HepG2 (cell line): ENCODE measurements at places on chromosomes 2 and 18. TPM values are rescaled to one million over a fixed set of nuclear protein-coding genes. Genes with fewer than 3 reads are reported as not detected.

DNA sequence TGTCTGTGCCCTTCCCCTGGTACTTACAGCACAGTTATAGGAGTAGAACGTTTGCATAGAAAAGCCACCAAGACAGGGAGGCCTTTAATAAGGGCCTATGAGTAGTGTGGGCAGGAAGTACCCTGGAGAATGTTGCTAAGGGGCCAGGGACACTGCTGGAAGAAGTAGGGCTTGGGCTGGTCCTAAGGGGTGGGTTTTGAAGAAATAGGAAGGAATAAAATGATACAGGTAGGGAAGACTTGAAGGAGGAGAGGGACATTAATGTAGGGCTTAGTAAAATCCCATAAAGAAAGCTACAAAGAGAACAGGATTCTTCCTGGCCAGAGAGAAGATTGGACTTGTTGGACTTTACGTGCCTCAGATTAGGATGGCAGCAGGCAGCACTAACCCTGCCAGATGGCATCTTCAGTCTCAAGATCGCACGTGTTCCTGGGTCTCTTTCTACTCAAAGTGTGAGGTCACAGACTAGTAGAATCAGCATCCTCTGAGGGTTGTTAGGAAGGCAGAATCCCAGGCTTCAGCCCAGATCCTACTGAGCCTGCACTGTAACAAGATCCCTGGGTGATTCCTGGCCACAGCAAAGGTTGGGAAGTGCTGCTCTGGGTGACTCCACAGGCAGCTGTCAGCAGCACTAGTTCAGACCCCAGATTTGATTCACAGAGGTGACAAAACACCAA lies 39.2 kb downstream of the EPAS1 start:
- DNase-seq = no peak

GRCh38 chr2:127047716-127048617 lies 59.0 kb downstream of the BIN1 start:
- no peak for DNase-seq

- DNase-seq = no peak
Measured at GRCh38 chr2:43152741-43153647, 73.4 kb downstream of the ZFP36L2 start.

IL36B gene
- total RNA-seq = not detected in 2 replicates

SULT1C2 gene
- total RNA-seq = 6.2 and 10.1 TPM in 2 replicates
